Fibroblast of lung (primary cell): ENCODE measurements at places on chromosomes 13 and 19. TPM values are rescaled to one million over a fixed set of nuclear protein-coding genes. Genes with fewer than 3 reads are reported as not detected.

DNA sequence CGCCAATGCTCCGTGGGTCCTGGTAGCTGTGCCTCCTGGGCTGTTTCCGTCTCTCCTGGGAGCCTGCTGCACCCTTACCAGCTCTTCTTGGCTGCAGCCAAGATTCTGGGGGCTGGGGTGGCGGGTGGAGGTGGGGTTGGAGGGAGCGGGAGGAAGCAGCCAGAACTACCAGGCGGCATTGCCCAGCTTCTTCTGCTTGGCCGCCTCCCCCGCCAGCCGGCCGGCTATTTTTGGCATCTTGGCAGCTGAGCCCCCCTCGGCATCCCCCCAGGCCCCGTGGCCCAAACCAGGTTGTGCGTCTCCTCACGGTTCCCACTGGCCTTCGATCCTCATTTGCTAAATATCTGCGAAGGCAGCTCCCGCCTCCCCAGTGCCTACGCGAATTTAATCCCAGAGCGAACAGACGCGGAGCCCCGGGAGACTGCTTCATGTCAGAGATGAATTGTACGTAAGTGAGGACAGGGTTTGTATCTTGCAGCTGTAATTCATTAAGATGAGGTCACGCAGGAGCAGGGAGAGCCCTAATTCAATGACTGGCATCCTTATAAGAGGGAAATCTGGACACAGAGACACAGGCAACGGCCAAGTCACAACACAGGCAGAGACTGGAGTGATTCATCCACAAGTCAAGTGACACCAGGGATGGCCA is 12.8 kb upstream of the PEAK3 start:
- peak; percentile 59 for DNase-seq

GRCh38 chr19:7773841-7774240 is 10.8 kb downstream of the CLEC4M start:
- no peak for DNase-seq

- DNase-seq: no peak
Measured at GRCh38 chr13:83877651-83878355, 4.5 kb downstream of the SLITRK1 start.

DNA sequence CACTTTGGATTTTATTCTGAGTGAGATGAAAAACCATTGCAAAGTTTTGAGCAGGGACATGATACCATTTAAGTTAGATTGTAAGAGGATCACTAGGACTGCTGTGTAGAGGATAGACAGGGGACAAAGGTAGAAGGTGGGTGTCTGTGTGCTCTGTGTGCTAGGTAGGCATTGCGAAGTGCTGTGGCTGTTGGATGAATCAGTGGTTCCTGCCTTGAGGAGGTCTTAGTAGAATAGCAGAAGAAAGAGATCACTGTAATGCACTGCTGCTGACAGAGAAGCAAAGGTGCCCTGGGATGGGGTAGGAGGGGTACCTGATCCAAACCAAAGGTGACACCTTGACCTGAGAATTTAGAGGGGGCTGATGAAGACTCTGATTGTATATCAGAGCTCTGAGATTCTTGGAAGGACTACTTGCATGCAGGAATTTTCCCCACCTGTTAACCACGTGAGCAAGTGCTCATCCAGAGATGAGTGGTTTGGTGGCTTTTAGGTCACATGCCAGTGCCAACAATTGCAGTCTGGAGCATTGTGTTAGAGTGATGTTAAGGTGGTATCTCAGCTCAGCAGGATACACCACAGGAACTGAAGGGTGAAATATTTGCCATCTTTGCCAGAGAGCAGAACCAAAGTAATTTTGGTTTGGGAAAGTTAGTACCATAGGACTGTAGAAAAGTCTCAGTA is 10.8 kb downstream of the WASF3 start:
- DNase-seq: no peak

GRCh38 chr19:31592456-31592855 is 243.2 kb upstream of the TSHZ3 start:
- DNase-seq: no peak

GRCh38 chr13:88601949-88602348 is 930.8 kb downstream of the SLITRK5 start:
- DNase-seq: peak; percentile 15

- DNase-seq: peak; percentile 50
Measured at GRCh38 chr19:45901432-45901911, 941 bp downstream of the MYPOP start.

The CDX2 gene
- not detected in 2 replicates for total RNA-seq

The ANKRD24 gene
- total RNA-seq: 2.3 and 2.6 TPM in 2 replicates
